ENCODE measurements at places on chromosomes 2 and 18. TPM values are rescaled to one million over a fixed set of nuclear protein-coding genes. Genes with fewer than 3 reads are reported as not detected.

DNA sequence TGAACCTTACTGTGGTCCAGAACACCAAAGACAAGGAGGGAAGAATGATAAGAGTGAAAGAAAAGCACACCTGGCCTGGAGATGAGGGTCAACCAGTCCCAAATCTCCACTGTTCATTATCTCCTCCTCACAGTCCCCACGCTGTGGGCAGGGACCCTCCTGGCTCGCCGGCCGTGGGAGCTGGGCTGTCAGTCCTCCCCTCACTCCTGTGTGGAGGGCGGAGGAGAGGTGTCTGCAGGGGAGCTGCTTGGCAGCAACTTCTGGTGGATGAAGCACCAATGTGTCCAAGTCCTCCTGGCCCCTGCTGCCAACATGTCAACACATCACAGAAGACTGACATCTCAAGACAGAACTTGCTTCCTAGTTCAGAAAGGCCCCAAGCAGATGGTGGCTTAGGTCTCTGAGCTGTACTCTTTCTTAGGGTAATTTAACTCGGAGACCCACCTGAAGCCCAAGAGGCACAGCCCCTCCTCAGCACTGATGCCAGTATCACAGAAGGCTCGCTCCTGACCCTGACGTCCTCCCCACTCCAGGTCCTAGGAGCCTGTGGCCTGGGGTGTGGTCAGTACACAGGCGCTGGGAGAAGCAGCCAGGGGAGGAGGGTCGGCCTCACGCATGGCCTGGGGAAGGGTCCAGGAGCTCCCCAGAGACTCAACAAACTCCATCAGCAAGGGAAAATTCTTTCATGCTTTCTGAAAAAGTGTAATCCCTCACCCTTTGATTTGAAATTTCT is 54.5 kb downstream of the PARD6G start:
- H3K4me1 ChIP-seq: no peaks in the 10 kb centered on the region
- no peak for DNase-seq
- H3K4me3 ChIP-seq: no peak overlapping the region
- no peak overlapping the region for H3K27ac ChIP-seq
- H3K27me3 ChIP-seq: no peaks in the 10 kb centered on the region
- H3K36me3 ChIP-seq: no peaks in the 10 kb centered on the region

- no peak for DNase-seq
- H3K36me3 ChIP-seq: no peaks in the 10 kb centered on the region
- no peak overlapping the region for H3K4me3 ChIP-seq
- no peaks in the 10 kb centered on the region for H3K27me3 ChIP-seq
- no peaks in the 10 kb centered on the region for H3K4me1 ChIP-seq
- no peak overlapping the region for H3K27ac ChIP-seq
Measured at GRCh38 chr2:96486696-96487095, 18.5 kb downstream of the NEURL3 start.

- no peak overlapping the region for H3K4me3 ChIP-seq
- no peaks in the 10 kb centered on the region for H3K36me3 ChIP-seq
- H3K4me1 ChIP-seq: no peaks in the 10 kb centered on the region
- no peak for DNase-seq
- H3K27me3 ChIP-seq: no peaks in the 10 kb centered on the region
- no peak overlapping the region for H3K27ac ChIP-seq
Measured at GRCh38 chr18:56246916-56247315, 391.5 kb downstream of the TXNL1 start.

DNA sequence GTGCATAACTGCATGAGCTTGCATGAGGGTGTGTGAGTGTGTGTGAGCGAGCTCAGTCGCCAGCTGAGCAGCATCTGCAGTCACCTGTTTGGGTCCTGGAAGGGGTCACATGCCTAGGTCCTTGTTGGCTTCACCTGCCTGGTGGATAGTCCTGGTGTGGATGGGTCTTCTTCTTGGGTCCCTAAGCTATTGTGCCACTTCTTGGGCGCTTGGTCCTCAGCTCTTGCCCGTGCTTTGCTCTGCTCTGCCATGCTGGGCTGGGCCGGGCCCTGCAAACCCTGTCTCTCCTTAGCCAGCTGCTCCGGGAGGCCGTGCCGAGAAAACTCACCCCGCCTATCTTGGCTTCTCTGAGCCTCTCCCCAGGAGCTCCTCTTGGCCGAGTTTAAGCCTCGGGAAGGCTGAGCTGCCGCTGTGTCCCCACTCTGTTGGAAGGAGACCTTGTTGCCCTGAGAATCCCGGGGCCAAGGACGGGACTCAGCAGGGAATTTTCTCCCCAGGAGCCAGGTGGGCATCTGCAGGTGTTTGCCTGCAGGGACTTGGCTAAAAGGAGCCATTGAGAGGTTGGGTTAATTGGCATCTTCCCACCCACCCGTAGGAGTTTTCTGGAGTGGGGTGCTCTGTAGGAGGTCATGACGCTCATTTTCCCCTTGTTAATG is 300.8 kb downstream of the NDUFA10 start:
- H3K4me3 ChIP-seq: no peak overlapping the region
- H3K36me3 ChIP-seq: no peaks in the 10 kb centered on the region
- H3K27ac ChIP-seq: no peak overlapping the region
- H3K27me3 ChIP-seq: no peaks in the 10 kb centered on the region

DNA sequence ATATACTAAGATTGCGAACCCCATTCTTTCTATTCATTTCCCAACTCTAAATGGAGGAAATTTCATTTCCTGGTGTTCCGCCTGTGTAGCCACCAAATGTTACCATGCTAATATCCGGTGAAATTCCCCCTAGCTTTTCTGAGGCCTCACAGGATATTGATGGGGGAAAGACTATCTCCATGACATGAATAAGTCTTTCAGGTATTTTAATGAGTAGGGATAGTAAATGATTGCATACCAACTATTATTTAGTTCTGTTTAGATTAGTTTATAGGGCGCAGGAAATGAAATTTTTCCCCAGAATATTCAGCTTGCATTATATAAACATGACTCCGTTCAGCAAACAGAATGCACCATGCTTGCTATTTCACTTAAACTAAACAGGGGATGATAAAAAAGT is 55.4 kb downstream of the COL5A2 start:
- H3K4me1 ChIP-seq: no peaks in the 10 kb centered on the region
- no peak overlapping the region for H3K4me3 ChIP-seq
- no peaks in the 10 kb centered on the region for H3K27me3 ChIP-seq
- DNase-seq: no peak
- no peaks in the 10 kb centered on the region for H3K36me3 ChIP-seq

GRCh38 chr2:187566266-187566665 is 12.0 kb upstream of the TFPI start:
- no peak for DNase-seq
- H3K27me3 ChIP-seq: no peaks in the 10 kb centered on the region
- H3K36me3 ChIP-seq: no peaks in the 10 kb centered on the region

DNA sequence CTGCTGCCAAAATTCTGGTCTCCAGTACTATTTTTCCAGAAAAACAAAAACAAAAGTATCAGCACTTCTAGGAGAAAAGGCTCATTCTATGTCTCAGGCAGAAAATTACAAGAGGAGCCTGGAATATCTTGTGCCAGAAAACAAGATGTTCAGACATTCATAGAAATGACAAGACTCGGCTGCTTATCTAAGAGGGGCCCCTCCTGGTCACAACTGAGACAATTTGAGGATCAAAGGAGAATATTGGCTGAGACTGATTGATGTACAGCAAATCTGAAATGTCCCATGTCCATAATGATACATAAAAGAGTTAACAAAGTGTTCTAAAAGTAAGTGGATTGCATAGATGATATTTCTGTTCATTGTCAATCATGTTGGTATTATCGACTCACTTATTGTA is 2.4 kb upstream of the RPS7 start:
- H3K4me3 ChIP-seq: no peak overlapping the region
- H3K27ac ChIP-seq: no peak overlapping the region
- H3K36me3 ChIP-seq: no peaks in the 10 kb centered on the region
- H3K27me3 ChIP-seq: no peaks in the 10 kb centered on the region
- no peak for DNase-seq

DNA sequence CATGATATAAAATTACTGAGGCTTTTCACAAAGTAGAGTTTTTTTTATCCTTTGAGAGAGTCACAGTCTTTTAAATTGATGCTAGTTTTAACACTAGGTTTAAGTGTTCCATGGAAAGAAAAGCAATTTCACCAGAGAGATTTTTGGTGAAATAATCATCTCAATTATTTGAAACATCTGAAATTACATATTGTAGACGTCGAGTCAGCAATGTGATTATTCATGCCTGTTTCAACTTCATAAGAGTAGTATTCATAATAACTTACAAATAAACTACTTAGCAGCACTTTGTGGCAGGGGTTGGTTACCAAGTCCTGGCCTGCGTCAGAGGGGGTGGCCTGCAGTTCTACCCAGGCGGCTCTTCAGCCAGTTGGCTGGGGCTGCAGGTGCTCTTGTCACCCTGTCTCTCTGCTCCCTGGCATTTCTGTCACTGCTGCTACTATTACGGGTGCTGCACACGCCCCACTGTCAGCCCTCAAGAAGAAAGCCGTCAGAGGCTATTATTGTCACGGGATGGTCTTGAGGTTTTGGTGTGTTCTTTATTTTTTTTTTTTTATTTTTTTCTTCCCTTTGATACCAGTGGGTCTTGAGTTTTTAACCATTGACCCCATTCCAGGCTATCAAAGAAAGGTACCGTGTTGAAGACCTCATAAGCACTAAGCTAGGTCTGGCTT is 50.4 kb downstream of the MALT1 start:
- no peaks in the 10 kb centered on the region for H3K36me3 ChIP-seq
- no peak for DNase-seq
- H3K27ac ChIP-seq: no peak overlapping the region
- H3K4me3 ChIP-seq: no peak overlapping the region
- no peaks in the 10 kb centered on the region for H3K4me1 ChIP-seq
- H3K27me3 ChIP-seq: no peaks in the 10 kb centered on the region

DNA sequence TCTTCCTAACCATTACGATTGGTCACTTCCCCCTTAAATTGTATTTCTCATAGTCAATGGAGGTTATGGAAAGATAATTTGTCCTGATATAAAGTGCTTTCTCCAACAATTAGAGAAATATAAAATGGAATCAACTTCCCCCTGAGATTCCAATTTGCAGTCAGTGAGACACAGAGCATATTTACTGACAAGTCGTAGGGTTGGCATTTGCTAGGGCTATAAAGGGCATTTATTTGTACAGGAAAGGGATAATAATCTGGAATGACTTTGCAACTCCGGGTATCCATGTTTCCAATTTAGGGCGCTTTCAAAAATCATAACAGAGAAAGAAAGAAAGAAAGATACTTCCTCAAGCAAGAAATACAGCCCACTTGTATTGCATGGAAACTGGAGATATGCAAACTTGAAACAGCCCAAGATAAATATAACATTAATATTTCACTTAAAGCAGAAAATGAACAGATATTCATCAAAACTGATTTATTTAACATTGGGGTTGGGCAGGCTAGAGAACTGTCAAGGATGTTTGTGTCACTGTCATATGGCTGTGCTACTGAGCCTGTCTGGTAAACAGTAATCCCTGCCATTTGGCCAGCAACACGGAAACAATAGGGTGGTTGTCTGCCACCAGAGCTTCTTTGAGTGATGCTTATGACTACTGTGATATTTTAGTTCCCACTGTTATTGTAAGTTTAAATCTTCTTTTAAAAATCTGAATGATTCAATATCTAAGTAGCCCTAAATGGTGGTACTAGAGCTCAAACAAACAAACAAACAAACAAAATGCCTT is 621.8 kb downstream of the LRP1B start:
- H3K27me3 ChIP-seq: no peaks in the 10 kb centered on the region
- no peak overlapping the region for H3K27ac ChIP-seq
- no peaks in the 10 kb centered on the region for H3K4me1 ChIP-seq
- no peak overlapping the region for H3K4me3 ChIP-seq
- no peak for DNase-seq

DNA sequence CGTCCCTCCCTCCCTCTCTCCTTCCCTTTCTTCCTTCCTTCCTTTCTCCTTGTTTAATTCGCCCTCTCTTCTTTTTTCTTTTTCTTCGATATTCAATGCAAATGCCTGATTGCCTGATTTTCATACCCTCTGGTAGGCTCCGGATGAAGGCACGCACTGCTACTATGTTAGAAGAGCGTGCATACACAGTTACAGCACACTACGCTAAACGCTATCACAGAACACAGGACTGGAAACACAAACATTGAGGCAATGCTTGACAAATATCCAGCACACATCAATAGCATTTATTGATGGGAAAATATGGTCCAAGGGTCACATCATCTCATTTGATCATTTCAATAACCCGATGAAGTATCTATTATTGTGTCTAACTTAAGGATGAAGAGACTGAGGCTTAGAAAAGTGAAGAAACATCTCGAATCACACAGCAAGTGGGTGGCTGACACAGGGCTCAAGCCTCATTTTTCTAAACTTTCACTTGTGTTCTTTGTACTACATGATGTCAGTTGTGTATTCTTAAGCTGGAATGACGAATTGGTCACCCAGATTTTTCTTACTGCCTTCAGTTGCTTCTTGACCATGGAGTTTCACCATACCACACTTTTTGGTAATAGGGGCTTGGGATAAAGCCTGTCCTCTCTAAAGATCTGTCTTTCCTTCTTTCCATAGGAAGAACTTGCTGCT is 101.8 kb downstream of the TRIB2 start:
- no peaks in the 10 kb centered on the region for H3K27me3 ChIP-seq
- H3K4me1 ChIP-seq: peaks cover 3% of the 10 kb centered on the region
- no peak overlapping the region for H3K27ac ChIP-seq
- DNase-seq: no peak

DNA sequence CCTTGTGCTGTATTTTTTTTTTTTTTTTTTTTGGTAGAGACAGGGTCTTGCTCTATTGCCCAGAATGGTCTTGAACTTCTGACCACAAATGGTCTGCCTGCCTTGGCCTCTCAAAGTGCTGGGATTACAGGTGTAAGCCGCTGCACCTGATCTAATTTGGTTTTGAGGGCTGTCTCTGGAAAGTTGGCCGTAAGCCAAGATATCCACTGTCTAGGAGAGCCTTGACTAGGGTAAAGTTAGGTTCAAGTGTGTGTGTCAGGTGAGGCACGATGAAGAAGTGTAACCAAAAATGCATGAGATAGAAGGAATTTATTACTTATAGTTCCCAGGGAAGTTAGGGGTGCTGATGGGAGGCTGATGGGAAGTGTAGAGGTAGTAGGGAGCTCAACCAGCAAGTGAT is 46.7 kb downstream of the INO80C start:
- no peak overlapping the region for H3K4me3 ChIP-seq
- no peak overlapping the region for H3K27ac ChIP-seq
- H3K27me3 ChIP-seq: no peaks in the 10 kb centered on the region
- no peak for DNase-seq
- no peaks in the 10 kb centered on the region for H3K36me3 ChIP-seq

- no peaks in the 10 kb centered on the region for H3K27me3 ChIP-seq
- no peak overlapping the region for H3K4me3 ChIP-seq
- H3K36me3 ChIP-seq: peaks cover 2% of the 10 kb centered on the region
- DNase-seq: peak; percentile 71
- H3K4me1 ChIP-seq: peaks cover 32% of the 10 kb centered on the region
Measured at GRCh38 chr2:63861220-63861822, 19.6 kb downstream of the UGP2 start.

UPP2 gene
- not detected for total RNA-seq

PLGLB1 gene
- not detected for total RNA-seq

All from Caco-2 (cell line).